Fibroblast of upper back skin (primary cell): ENCODE measurements at places on chromosomes 3 and 15.

GRCh38 chr3:48715174-48715800 is 1.7 kb downstream of the IP6K2 start:
- peak; percentile 29 for DNase-seq

DNA sequence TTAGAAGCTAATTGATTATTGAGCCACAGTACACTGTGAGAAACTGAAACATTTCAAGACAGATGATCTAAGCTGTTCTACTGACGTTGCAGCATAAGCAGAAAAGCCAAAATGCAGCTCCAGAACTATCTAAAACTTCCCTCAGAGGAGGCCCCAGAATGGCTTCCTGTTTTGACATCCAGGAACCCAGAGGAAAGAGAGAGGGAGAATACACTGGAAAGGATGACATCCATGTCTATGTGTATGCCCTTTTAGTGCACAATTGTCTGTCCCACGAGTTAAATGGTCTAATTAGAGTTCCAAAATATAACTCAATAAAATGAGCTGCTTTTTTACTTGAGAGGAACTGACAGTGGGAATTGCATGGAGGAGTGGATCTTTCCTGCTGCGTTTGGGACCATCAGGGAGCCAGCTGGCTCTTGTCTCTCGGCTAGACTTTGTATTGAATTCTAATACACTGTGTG is 688.1 kb downstream of the ZNF385D start:
- peak; percentile 5 for DNase-seq

DNA sequence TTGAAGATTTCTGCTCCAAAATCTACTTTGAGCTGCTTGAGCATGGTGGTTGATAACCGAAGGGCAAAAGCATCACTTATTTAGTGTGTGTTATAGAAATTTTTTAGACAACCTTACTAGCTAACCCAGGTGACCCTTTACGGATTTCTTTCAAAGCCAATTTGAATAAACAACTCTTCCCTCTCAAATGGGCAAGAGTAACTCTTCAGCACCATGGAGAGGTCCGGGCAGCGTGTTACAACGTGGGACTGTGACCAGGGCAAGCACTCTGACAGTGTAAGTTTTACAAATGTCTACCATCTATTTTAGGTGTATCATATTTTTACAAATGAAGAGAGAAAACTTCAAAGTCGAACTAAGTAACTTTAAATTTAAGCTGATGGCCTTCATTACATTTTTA is 471.8 kb downstream of the MFSD1 start:
- peak; percentile 57 for DNase-seq

- DNase-seq, result peak; percentile 40
Observed at GRCh38 chr15:40344217-40344616, 3.5 kb upstream of the CCDC9B start.

- DNase-seq, result no peak
Observed at GRCh38 chr3:118782755-118783202, 251.9 kb downstream of the IGSF11 start.

- peak; percentile 6 for DNase-seq
Observed at GRCh38 chr3:46449755-46450552, 14.8 kb downstream of the LTF start.

- DNase-seq, result no peak
Observed at GRCh38 chr15:40040770-40041169, 1.8 kb upstream of the SRP14 start.

- DNase-seq, result no peak
Observed at GRCh38 chr15:51505251-51505650, 117.3 kb downstream of the DMXL2 start.

DNA sequence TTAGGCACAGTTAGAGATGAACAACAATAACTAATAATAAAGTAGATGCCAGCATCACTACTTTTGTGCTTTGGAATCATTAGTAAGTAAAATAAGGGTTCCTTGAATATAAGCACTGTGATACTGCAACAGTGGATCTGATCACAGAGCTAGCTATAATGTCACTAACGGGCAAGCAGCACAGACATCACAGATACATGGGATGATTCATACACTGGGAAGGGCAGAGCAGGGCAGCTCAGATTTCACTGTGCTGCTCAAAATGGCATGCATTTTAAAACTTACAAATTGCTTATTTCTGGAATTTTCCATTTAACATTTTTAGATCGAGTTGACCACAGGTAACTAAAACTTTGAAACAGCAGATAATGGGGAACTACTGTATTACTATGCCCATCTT is 476.6 kb downstream of the FHIT start:
- DNase-seq, result no peak

- peak; percentile 86 for DNase-seq
Observed at GRCh38 chr3:132593947-132594323, 3.1 kb upstream of the ACKR4 start.
